ENCODE measurements at places on chromosomes 1 and 21. TPM values are rescaled to one million over a fixed set of nuclear protein-coding genes. Genes with fewer than 3 reads are reported as not detected.

The SLC1A7 gene
- 0.04 TPM for total RNA-seq

The GRIK1 gene
- not detected for total RNA-seq

The NUDT4B gene
- total RNA-seq, result 0.58 TPM

The DENND2C gene
- 0.62 TPM for total RNA-seq

The LRRC39 gene
- total RNA-seq, result 0.11 TPM

The COL24A1 gene
- 0.02 TPM for total RNA-seq

The RIMKLA gene
- total RNA-seq, result 0.98 TPM

The FCRL1 gene
- total RNA-seq, result not detected

The IQGAP3 gene
- total RNA-seq, result 17.9 TPM

The HSF2BP gene
- total RNA-seq, result 2.2 TPM

The BRDT gene
- total RNA-seq, result not detected

The KCND3 gene
- total RNA-seq, result 0.02 TPM

The SPTA1 gene
- not detected for total RNA-seq

The GPR3 gene
- total RNA-seq, result 1.7 TPM

The TRIM62 gene
- 2.4 TPM for total RNA-seq

The FAM131C gene
- total RNA-seq, result 19.1 TPM

The TCHH gene
- 0.33 TPM for total RNA-seq

The C1orf185 gene
- not detected for total RNA-seq

The TTC22 gene
- total RNA-seq, result not detected

The COL16A1 gene
- 5.6 TPM for total RNA-seq

The AADACL3 gene
- total RNA-seq, result not detected

The CENPS gene
- total RNA-seq, result 27.4 TPM

The TRAPPC3 gene
- 89.2 TPM for total RNA-seq

The UBL4B gene
- not detected for total RNA-seq

The NCF2 gene
- 2.7 TPM for total RNA-seq

The B3GALT2 gene
- total RNA-seq, result not detected

The HEATR1 gene
- total RNA-seq, result 20.0 TPM

The TMEM82 gene
- 0.05 TPM for total RNA-seq

The CYB5RL gene
- 3.5 TPM for total RNA-seq

The NGF gene
- total RNA-seq, result 0.70 TPM

The HMGCL gene
- 12.6 TPM for total RNA-seq

The ITLN1 gene
- not detected for total RNA-seq

The OR2T12 gene
- total RNA-seq, result not detected

The SLFNL1 gene
- total RNA-seq, result 0.02 TPM

The KCNN3 gene
- total RNA-seq, result 0.02 TPM

The HCRTR1 gene
- total RNA-seq, result not detected

The C21orf58 gene
- total RNA-seq, result 4.5 TPM

The DYNLT4 gene
- total RNA-seq, result 0.73 TPM

The GPR161 gene
- total RNA-seq, result 18.0 TPM

The RXFP4 gene
- total RNA-seq, result 0.07 TPM

The ZNF692 gene
- 18.6 TPM for total RNA-seq

The ZBTB18 gene
- 5.0 TPM for total RNA-seq

The KRTAP19-1 gene
- total RNA-seq, result not detected

The TTLL7 gene
- 3.6 TPM for total RNA-seq

The SELENOF gene
- total RNA-seq, result 125 TPM

The KCNJ15 gene
- total RNA-seq, result not detected

Data from A549 treated with dexamethasone at 1 μM for 4 hours (cell line).